Lower lobe of right lung (tissue), 2 donors: ENCODE measurements at places on chromosomes 2 and 18. TPM values are rescaled to one million over a fixed set of nuclear protein-coding genes. Genes with fewer than 3 reads are reported as not detected.

Gene STK11IP
- total RNA-seq, result 31.8 TPM

GRCh38 chr2:144825331-144826020 lies 305.6 kb upstream of the ZEB2 start:
- H3K4me3 ChIP-seq, result no peak overlapping the region
- no peak overlapping the region for H3K27ac ChIP-seq
- no peaks in the 10 kb centered on the region for H3K27me3 ChIP-seq
- H3K36me3 ChIP-seq, result no peaks in the 10 kb centered on the region
- no peaks in the 10 kb centered on the region for H3K4me1 ChIP-seq

DNA sequence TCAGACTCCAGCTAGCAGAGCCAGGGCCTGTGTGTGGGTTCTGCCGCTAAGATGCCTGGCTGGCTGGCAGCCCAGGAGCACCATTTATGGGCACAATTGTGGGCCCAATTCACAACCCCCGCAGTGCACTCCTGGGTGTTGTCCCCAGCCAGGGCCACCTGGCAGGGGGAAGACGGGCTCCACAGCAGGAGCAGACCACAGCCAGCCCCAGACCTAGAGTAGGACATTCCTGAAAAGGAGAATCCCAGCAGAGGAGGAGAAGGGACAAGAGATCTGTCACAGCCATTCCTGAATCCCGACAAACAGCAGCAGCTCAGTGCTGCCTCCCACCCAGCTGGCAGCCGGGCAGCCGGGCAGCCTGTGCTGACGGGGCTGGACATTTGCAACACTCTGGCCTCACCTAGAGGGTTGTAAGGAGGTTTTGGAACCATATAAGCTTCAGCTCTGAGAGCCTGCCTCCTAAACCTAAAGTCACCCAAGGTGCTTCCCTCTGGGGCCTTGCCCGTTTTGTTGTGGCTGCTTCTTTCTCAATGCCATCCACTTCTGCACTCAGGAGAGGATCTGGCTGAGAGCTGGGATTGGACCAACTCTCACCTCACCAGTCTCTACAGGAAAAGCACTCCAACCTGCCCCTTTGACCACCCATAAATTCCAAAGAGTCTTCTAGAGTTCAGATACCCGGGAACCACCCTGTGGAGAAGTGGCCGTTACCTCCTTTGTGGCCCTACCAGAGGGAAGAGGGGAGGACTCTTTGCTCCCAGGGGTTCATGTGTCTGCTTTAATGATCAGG lies 4.1 kb upstream of the TMEM177 start:
- no peaks in the 10 kb centered on the region for H3K36me3 ChIP-seq
- no peak overlapping the region for H3K4me3 ChIP-seq
- H3K27ac ChIP-seq, result no peak overlapping the region
- H3K27me3 ChIP-seq, result no peaks in the 10 kb centered on the region
- DNase-seq, result no peak

- no peak overlapping the region for H3K27ac ChIP-seq
- H3K27me3 ChIP-seq, result no peaks in the 10 kb centered on the region
- DNase-seq, result no peak
- H3K4me1 ChIP-seq, result no peaks in the 10 kb centered on the region
- no peak overlapping the region for H3K4me3 ChIP-seq
Measured at GRCh38 chr2:45132551-45132950, 123.3 kb upstream of the SIX2 start.

GRCh38 chr18:44802508-44802907 lies 121.8 kb downstream of the SETBP1 start:
- peaks cover 10% of the 10 kb centered on the region for H3K4me1 ChIP-seq
- no peak overlapping the region for H3K4me3 ChIP-seq
- H3K27ac ChIP-seq, result peak overlapping the region; percentile 42
- no peak for DNase-seq
- no peaks in the 10 kb centered on the region for H3K36me3 ChIP-seq
